Putamen (tissue), 1 donor: ENCODE measurements at places on chromosomes 12 and 14.

DNA sequence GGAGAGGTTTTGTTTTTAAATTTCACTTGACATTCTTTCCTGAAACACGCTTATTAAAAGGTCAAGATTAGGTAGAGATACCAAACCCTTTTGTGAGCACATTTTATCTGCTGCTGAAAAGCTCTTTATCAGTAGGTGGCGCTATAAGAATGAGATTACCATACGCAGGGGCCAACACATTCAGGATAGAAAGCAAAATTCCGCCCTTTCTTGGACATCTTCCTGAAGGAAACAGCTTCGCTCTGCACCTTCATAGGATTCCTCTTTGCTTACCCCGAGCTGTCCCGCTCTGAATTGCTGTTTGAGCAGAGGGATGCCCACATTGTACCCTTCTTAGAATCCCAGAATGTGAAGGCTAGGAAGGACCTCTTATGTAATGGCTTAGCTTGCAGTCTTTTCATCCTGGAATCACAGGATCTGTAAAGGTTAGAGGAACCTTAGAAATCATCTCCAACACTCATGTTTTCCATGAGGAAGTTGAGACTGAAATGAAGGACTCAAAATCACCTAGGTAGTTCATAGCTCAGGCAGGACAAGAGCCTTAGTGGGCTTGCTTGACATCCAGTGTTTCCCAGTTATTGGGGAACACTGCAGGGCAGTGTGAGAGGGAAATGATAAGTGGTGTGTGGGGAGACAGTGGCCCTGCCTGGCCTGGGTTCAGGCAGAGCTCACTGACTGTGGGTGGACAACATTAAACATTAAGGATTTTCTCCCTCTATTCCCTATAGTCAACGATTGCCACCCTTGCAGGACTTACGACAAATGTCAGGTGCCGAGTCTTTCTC lies 38.7 kb upstream of the CRY1 start:
- DNase-seq, result peak; percentile 22

DNA sequence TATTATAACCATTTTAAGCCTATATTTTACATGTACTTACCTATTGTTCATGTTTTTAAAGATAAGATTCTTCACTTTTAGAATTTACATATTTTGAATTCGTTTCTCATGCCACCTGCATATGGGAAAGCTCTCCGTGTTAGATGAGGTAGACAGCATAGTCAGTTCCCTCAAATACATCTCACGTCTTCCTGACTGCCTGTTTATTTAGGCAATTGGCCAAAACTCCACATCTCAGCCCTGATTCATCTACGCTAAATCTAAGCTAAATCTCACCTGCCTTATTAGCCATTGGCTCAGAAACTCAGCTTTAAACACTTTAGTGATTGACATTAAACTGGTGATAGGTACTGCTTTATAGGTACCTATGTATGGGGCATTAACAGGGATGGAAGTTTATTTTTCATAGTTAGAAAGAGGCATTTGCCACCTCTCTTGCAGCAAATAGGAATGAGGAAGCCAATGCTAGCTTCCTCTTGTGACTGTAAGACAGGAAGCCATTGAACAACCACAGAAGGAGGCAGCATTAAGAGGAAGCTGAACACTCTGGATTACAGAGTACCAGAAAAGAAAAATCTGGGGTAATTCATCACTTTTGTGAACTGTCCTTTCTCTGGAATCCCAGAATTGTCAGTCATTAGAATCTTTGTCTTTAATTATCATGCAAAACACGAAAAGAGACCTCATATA lies 111.9 kb downstream of the LRFN5 start:
- peak; percentile 2 for DNase-seq

- DNase-seq, result no peak
Observed at GRCh38 chr12:132176920-132177551, 32.8 kb downstream of the NOC4L start.

- no peak for DNase-seq
Observed at GRCh38 chr12:28770322-28770721, 378.8 kb upstream of the FAR2 start.

GRCh38 chr12:18429366-18429765 lies 168.0 kb downstream of the PIK3C2G start:
- no peak for DNase-seq

- no peak for DNase-seq
Observed at GRCh38 chr14:78157494-78158437, 12.4 kb upstream of the NRXN3 start.

- DNase-seq, result no peak
Observed at GRCh38 chr14:102225936-102226335, 79.0 kb downstream of the MOK start.

DNA sequence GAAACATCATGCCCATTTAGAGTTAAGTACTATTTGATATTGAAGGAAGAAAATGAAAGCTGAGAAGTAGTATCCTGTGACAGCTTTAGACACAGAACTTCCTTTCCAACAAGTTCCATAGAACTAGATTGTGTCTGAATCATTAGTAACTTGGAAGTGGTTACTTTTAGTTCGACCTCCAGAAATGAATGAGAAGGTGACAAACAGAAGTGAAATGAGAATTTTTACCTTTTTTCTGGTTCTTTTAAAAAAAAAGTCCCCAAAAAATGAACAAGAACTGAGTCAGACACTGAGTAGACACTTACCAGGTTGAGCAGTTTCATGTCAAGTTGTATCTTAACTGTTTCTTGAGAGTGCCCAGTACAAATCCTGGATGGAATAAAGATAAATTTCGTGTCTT lies 3.0 kb downstream of the ATP6V0A2 start:
- no peak for DNase-seq

GRCh38 chr12:60042835-60043234 lies 447.0 kb downstream of the SLC16A7 start:
- DNase-seq, result no peak

GRCh38 chr12:1935700-1936378 lies 17.4 kb upstream of the CACNA2D4 start:
- DNase-seq, result peak; percentile 71

DNA sequence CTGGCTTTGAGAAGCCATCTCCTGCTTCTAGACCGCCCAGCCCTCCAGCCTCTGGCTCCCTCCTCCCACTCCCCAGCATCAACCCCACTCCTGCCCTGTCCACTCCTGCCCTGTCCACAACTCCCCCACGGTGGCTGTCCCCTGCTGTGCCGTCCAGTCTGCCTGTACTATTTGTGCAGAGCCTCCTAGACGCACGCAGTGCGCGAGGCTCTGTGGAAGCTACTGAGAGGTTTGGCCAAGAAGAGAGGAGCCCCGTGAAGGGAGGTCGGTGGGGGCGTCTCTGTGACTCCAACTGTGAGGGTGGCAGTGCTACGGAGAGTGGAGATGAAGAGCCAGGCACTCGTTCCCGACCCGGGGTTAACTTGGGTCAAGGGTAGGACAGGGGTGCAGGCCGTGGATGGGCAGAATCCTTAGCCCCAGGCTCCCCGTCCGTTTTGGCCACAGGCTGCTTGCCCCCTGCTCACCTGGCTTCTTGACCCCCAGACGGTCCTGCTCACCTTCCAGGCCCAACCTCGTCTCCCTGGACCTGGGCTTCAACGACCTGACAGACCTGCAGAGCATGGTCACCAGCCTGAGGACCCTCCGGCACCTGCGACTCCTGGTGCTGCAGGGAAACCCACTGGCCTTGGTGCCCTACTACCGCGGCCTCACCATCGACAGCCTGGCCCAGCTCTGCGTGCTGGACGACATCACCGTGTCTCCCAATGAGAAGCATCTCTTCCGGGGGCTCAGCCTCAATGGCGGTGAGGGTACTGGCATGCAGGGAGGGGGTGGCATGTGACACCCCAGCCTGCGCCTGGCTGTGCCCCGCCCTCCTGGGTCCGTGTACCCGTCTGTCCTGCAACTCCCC lies 6.9 kb downstream of the LRRC43 start:
- DNase-seq, result no peak

GRCh38 chr14:91119556-91120311 lies 5.9 kb downstream of the DGLUCY start:
- no peak for DNase-seq

DNA sequence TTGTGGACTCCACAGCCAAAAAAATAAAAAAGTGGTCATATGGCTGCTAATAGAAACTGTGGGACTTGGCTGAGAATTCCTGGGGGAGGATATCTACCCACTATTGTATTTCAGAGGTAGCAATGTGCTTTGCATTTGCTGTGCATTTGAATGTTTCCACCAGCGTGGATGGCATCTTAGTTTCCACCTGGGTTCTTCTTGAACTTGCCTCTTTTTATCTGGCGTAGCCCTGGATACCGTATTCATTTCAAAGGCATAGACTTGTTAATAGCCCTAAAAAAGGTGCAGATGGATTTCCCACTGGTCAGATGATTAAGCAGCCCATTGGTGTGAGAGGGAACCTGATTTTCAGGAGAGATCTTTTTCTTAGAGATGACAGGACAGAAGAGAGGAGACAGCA lies 1.9 kb upstream of the MYF5 start:
- DNase-seq, result no peak

DNA sequence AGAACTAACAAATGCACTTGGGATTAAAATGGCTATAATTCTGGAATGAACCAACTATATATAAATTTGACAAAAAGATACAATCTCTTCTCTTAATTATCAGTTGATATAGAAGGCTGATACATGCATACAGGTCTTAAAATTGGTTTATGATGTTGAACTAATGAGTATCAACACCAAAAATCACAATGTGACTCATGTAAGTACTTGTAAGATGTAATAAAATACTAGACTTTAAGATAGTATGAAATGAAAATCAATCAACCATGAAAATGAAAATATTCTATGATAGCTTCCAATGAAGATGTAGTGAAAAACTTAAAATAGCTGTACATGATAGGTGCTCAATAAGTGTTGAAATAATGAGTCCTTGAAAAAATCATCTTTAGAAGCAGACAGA lies 116.6 kb upstream of the SOX5 start:
- DNase-seq, result no peak

- DNase-seq, result no peak
Observed at GRCh38 chr12:24895612-24896011, 53.3 kb downstream of the BCAT1 start.

GRCh38 chr12:83843541-83843940 lies 1069.1 kb downstream of the SLC6A15 start:
- no peak for DNase-seq

GRCh38 chr12:132333273-132333672 lies 3.9 kb upstream of the GALNT9 start:
- no peak for DNase-seq

DNA sequence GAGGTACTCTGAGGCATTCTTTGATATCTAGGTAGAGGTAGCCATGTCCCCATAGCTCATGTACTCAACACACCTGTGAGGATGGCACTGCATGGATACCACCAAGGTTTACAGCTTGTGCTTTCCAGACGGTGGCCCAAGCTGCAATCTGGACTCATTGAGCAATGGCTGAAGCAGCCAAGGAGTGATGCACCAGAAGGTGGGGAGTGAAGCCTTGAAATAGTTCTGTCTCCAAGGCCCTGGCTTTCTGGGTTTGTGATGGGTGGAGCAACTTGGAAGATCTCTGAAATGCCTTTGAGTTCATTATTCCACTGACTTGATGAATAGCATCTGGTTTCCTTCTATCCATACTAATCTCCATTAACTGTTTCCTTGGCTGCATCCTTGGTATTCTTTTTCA lies 290.0 kb upstream of the NOVA1 start:
- DNase-seq, result no peak

GRCh38 chr12:92223481-92223880 lies 77.8 kb upstream of the BTG1 start:
- no peak for DNase-seq

- no peak for DNase-seq
Observed at GRCh38 chr12:26461776-26462175, 266.4 kb downstream of the SSPN start.

DNA sequence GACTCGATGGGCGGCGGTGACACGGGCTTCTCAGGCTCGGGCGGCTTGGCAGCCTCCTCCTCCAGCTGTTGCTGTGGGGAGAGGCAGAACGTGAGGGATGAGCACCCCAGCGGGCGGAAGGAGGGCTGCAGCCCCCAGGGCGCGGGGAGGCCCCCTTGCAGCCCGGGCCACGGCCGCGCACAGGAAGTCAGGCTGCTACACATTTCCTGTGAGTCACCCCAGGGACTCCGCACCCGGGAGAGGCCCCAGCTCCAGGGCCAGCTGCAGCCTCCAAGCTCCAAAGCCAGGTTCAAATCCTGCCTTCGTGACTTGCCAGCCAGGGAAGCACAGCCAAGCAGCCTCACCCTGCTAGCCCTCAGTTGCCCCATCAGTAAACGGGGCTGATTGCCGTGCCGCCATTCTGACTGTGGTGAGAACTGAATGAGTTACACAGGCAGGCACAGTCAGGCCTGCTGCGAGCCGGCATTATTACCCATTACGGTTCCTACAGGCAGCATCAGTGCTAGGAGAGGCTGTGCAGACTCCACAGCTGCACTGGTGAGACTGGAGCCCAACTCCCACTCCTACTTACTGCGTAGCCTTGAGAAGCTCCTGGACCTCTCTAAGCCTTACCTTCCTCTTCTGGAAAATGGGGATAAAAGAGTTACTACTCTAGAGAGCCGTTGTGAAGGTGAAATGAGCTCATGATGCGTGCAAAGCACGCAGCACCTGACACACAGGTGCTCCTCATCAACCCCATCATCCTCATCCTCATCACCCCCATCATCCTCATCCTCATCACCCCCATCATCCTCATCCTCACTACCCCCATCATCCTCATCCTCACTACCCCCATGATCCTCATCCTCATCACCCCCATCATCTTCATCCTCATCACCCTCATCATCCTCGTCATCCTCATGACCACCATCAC lies 100.9 kb downstream of the NCOR2 start:
- DNase-seq, result no peak

DNA sequence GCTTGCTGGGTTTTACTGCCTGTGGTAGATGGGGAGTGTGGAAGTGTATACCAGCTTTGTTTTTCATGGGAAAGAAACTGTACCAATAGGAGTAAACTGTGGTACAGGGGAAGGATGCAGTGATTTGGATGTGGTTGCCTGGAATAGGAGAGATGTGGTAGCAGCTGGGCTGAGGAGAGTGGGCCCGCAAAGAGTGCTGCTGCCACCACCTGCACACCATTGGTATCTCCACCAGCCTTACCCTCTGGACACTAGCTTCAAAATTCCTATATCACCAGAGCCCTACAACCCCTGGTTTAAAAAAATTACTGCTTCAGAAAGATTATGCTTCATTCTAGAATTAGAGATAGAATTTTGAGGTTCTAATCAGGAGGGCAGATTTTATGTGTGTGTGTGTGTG lies 53.6 kb downstream of the AKAP6 start:
- no peak for DNase-seq

- DNase-seq, result no peak
Observed at GRCh38 chr14:65208548-65208947, 106.2 kb upstream of the MAX start.

GRCh38 chr12:47793015-47793681 lies 20.1 kb downstream of the SLC48A1 start:
- DNase-seq, result no peak

GRCh38 chr12:5134861-5135525 lies 91.3 kb downstream of the KCNA5 start:
- no peak for DNase-seq

DNA sequence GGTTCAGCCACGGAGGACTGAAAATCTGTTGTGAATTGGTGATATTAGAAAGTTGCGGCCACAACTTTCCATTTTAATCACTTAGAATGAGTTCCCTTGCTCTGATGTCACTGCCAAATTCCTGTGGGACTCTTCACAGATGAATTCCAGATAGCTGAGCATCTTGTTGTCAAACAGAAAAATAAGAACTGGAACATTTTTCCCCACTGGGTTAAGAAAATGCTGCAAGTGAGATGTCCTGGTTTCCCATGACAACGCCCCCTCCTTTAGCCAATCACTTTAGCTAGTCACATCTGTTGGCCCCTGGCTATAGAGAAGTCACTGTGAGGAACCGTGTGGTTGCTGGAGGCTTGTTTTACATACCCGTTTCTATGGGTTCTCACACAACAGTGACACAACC lies 135.9 kb downstream of the KTN1 start:
- DNase-seq, result no peak

- DNase-seq, result no peak
Observed at GRCh38 chr12:54053003-54053750, 458 bp upstream of the HOXC4 start.
